ENCODE measurements at places on chromosomes 3 and 15.
A peak's percentile ranks its signal among the peaks of the same experiment; 100 is the strongest.

- no peak for DNase-seq
Measured at GRCh38 chr15:76108021-76108723, 48.4 kb downstream of the TMEM266 start.

DNA sequence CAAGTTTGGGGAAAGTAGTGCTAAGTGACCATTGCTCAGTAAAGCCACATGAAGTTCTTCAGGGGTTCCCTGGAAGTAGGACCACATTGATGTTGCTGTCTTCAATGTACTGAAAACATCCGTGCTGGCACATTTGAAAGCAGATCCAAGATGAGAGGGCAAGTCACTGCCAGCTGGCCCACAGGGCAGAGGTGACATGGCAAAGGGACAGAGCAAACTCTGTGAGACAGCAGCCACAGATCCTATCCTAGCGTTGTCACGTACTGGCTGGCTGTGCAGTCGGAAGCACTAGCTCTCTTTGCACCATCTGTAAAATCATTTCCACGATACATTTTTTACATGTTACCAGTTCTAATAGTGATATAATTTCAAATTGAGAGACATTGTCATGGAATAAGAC is 13.8 kb downstream of the MUC13 start:
- no peak for DNase-seq

- no peak for DNase-seq
Measured at GRCh38 chr3:34925851-34926250, 713.5 kb upstream of the ARPP21 start.

GRCh38 chr3:41508063-41508696 is 308.9 kb downstream of the CTNNB1 start:
- DNase-seq: no peak

- no peak for DNase-seq
Measured at GRCh38 chr3:98540346-98540745, 8.6 kb downstream of the GPR15 start.

DNA sequence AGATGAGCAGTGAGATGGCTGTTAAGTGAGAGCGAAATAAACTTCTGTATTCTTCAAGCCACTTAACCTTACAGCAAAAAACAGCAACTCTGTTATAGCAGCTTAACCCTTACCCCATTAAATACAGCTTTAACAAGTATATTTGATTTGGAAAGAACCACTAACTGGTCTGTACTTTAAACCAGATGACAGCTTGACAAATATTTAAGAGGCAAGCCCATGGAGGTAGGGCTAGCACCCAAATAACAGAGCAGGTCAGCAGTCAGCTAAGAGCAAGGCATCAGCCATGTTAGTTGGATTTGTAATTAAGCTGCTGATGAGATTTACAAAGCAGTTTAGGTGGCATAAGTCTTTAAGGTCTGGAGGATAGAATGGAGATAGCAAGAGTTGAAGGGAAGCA is 3.5 kb downstream of the LZTFL1 start:
- DNase-seq: no peak

GRCh38 chr15:52013151-52013791 is 5.7 kb upstream of the MAPK6 start:
- peak; percentile 77 for DNase-seq

- no peak for DNase-seq
Measured at GRCh38 chr3:159910991-159911663, 77.5 kb upstream of the IL12A start.

GRCh38 chr15:63238171-63238570 is 39.2 kb upstream of the APH1B start:
- no peak for DNase-seq

DNA sequence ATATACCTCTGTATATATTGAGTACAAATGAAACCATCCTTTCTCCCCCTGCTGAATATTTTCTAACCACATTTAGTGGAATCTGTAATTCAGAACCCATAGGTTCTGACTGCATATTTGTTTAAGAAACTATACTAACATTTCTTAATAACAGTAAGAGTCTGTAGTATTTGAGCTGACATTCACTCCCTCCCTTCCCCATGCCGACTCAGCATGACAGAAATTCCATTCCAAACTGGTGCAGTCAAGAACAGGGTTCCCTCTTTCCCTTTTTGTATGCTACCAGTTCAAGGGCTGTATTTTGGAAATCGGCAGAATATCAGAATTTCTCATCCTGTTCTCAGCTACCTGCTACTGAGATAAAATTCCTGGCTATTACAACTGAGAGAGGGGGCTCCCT is 796.6 kb upstream of the DPPA4 start:
- DNase-seq: no peak

- peak; percentile 90 for DNase-seq
Measured at GRCh38 chr3:169772897-169773816, at the start of gene MYNN. TSS of gene MYNN (plus strand) at chr3:169773396. CDS start at chr3:169774296, 900 bp downstream.

GRCh38 chr3:33071946-33072345 is 25.0 kb downstream of the GLB1 start:
- DNase-seq: no peak

GRCh38 chr15:77584201-77584600 is 48.5 kb downstream of the LINGO1 start:
- DNase-seq: no peak
